Substantia nigra (tissue), 51 donors: ENCODE measurements at places on chromosomes 7 and 10.

DNA sequence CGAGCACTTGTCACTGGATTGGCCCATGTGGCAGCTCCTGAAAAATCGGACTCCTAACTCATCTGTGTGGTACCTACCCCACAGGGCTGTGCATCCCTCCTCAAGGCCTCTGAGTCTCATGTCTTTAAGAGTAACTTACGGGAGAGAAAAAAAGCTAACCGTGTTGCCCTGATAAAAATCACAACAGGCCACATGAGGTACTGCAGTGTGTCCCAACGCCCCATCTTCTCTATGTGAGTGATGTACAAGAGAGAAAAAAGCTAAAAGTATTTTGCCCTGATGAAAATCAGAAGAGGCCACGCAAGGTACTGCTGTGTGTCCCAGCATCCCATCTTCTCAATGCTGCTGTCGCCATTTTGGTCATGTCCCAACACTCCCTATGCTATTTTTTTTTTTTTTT lies 41.2 kb upstream of the ADRB1 start:
- no peak for DNase-seq

DNA sequence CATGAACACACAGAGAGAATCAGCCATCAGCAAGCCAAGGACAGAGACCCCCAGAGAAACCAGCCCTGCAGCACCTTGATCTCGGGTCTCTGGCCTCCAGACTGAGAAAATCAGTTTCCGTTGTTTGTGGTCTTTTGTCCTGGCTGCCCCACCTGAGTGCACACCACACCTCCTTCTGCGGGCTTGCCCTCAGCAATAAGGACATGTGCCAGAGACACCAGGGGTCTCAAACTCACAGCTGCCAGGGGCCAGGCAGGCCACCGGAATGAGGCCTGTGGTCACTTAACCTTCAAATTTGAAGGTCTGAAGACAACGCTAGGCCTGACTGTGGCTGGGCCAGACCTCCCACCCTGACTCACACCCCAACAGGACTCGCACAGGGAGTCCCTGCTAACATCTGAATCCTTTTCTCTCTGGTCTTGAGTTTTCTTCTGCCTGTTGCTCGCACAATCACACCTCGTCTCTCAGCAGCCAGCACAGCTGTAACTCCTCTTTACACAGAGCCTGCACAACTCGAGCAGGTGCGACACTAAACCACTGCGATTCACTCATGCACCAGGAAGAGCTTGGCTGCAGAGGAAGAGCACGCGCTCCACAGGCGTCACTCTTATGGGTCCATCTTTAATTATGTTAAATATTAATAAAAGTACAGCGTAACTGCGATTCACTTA lies 86.2 kb downstream of the CHST15 start:
- no peak for DNase-seq

GRCh38 chr10:58796242-58796641 lies 283.6 kb downstream of the BICC1 start:
- DNase-seq = no peak

GRCh38 chr7:98733036-98733435 lies 116.0 kb downstream of the NPTX2 start:
- no peak for DNase-seq

DNA sequence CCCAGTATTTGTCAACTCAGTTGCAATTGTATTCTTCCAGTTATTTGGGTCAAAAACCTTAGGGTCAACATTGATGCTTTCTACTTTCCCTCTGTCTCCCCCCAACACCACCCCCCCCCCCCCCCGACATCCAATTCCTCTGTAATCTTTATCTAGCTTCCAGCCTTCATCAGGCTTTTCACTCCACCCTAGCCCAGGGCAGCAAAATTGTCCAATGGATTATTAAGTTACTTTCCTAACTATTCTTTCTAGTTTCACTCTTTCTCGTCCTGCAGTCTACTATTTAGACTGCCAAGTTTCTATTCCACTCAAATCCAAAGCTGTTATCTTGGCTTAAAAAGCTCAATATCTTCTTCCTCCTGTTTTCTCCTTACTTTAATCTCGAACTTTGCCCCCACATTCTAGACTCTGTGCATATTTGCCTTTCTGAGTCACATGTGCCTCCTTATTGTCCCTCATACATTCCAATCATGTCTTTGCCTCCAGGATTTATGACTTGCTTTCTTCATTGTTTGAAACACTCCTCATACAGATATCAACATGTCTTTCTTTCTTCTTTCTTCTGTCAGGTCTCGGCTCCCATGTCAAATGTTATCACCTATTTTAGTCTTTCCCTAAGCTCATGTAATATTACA lies 196.6 kb upstream of the TMEM196 start:
- DNase-seq = no peak
